ENCODE measurements at places on chromosomes 1 and 21.

DNA sequence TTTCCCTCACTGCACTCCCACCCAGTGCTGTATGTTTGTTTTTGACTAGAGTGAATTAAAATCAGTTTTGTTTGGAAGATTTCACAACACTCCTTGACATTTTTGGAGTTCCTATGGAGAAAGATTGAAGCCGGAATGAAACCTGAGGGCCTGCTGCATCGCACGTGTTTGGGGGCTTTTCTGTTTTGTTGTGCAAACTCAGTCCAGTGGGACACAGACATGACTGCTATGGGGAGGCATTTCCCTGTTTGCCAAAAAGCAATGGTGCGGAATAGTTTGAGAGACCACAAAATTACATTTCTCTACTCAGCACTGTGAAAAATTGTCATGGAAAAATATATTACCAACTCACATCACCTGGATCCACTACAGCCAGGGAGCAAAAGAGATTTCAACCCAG, 43.8 kb upstream of the KCNE2 start:
- no peak for DNase-seq

DNA sequence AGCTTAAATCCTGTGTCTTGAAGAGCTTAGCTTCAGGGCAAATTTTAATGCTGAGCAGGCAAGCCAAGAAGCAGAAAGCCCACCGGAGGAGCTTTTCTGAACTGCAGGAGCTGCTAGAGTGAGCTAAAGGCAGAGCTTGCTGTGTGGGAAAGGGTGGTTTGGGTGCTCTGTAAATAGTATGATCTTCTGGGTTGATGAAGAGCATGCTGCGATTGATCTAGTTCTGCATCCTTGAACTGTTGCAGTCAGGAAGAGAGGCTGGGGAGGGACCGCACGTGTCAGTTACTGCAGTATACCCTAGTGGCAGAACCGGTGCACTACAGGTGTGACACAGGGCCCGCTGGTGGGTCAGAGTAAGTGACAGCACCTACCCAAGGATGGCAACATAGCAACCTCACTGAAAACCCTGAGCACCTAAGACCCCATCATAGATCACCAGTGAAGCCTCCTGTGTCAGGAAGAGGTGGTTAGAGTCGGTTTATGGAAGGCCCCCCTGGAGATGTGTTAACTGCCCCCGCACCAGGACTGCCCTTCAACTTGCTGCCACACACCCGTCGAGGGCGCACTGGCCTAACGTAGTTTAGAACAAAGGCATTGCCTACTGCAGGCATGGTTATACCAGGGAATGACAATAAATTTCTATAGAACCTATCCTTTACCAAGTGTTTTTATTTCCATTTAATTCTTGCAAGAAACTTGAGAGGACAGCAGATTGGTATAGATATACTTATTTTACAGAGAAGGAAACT, 146.0 kb upstream of the KIAA0040 start:
- DNase-seq: no peak

DNA sequence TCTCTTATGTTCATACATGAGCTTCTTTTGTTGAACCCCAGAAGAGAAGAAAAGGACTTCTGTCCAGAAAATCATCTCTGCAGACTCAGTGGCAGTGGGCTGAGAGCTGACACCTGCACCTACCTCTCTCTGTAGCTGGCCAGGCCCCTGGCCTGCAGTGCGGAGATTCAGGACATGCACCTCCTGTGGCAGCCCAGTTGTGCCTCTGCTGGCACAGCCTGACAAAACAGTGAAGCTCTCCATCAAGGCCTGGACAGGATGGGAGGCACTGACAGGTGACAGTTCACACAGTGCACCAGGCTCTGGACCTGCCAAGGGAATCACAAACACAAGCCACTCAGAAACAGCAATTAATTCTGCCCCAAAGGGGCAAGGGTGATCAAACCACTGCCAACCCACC, 88.8 kb downstream of the TGFBR3 start:
- DNase-seq: no peak

- DNase-seq: peak; percentile 62
Observed at GRCh38 chr1:101203820-101204540, 32.8 kb upstream of the S1PR1 start.

DNA sequence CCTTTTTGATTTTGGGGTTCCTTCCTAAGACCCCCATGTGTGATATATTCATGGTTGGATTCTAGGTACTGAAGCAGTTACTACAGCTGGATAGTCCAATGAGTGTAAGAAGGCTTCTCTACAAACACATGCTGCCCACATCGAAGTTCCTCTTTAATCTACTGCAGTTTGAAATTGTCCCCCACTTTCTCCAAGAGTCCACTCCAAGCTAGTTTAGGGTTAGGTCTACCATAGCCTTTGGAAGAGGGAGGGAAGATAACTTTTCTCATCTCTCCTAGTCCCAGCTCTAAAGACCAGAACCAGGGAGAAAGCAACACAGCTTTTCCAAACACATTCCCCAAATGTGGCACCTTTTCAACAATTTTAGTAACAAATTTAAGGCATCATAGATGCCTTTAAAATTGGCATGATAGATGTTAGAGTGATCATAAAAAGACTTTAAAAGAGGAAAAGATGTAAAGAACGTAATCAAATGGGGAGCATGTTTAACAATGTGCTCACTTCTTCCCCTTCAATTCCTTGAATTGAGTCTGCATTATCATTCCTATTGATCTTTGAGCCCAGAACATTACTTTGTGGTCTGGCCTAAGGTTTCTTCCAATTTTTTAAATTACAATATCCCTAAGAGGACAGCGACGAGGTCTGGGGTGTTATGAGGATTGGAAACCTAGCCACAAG, 1.0 kb upstream of the EXO1 start:
- DNase-seq: no peak

GRCh38 chr1:83704350-83704749, 294.6 kb downstream of the TTLL7 start:
- no peak for DNase-seq

- DNase-seq: peak; percentile 62
Observed at GRCh38 chr1:162946701-162947100, 85.7 kb upstream of the CCDC190 start.

DNA sequence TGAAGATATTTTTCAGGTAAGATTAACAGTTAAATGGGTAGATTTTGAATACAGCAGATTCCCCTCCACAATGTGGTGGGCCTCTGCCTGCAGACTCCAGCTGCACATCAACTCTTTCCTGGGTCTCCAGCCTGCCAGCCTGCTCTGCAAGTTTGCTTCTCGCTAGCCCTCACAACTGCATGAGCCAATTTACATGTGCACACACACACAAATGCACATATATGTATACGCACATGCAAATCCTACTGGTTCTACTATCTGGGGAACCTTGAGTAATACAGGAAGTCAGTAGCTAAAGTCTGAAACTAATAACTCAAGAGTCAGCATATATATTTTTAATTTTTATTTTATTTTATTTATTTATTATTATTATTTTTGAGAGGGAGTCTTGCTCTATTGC, 34.8 kb upstream of the QSOX1 start:
- no peak for DNase-seq

- peak; percentile 70 for DNase-seq
Observed at GRCh38 chr21:26842300-26842699, 2.9 kb downstream of the ADAMTS1 start.

DNA sequence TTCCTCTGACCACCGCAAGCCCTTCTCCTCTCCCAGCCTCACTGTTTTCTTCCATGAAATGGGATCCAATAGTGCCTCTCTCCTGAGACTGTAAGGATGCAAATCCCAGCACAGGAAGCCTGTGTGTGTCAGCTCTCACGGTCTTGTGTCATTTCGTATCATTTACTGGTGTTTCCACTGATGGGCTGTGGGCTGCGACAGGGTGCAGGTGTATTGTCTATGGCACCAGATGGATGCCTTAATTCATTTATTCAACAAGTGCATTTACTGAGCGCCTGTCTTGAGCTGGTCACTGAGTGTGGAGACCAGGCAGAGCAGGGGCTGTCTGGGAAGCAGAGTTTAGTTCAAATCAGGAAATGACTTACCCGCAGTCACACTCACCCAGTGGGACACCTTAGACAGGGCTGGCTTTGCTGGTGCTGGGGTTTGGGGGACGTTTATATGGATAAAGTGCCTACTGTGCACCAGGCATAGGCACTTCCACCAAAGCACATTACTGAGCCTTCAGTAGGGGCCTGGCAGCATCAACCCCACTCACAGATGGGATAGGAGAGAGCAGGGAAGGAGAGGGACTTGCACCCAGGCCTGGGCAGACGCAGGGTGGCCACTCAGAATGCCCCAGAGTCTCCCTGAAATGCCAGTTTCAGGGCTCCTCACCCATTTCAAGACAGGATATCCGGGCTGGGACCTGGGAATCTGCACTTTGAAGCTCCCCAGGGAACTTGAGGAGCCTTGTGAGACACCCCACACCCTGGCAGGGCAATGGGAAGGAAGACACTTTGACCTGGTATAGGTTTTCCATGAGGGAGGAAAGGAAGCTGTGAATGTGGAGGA, 398.9 kb downstream of the MATN1 start:
- DNase-seq: no peak

DNA sequence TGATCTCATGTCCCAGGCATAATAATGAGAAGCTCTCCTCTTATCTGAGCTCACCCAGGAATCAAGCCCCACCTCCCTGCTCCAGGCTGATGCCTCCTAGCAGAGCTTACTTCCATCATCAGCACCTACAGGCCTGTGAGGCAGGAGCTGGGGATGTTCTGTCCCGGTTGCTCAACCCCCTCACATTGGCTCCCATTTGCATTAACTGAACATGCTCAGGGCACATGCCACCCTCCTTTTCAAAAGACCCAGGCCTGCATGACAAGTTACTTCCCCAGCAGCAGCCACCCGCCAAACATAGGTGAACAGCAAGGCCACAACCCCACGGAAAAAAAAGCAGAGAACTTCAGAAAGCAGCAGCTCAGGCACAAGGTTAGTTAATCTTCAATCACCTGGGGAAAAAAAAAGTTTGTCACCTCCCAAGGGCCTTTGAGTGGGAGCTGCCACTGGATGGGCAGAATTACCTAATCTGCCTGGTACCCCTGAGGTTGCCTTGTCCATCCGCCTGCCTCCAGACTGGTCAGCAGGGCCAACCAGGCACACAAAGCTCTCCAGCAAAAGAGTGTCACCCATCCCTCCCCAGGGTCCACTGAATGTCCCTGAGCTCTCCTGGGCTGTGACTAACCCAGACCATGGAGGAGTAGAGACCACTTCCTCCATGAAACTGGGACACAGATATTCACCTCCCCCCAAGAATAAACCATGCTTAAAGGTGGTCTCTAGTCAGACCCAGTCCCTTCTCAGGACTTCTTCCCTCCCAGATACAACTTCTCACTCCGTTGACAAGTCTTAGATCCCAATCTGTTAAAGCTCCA, 4.4 kb downstream of the KCNN3 start:
- DNase-seq: no peak

GRCh38 chr21:25838809-25839208, 104.0 kb downstream of the GABPA start:
- no peak for DNase-seq

DNA sequence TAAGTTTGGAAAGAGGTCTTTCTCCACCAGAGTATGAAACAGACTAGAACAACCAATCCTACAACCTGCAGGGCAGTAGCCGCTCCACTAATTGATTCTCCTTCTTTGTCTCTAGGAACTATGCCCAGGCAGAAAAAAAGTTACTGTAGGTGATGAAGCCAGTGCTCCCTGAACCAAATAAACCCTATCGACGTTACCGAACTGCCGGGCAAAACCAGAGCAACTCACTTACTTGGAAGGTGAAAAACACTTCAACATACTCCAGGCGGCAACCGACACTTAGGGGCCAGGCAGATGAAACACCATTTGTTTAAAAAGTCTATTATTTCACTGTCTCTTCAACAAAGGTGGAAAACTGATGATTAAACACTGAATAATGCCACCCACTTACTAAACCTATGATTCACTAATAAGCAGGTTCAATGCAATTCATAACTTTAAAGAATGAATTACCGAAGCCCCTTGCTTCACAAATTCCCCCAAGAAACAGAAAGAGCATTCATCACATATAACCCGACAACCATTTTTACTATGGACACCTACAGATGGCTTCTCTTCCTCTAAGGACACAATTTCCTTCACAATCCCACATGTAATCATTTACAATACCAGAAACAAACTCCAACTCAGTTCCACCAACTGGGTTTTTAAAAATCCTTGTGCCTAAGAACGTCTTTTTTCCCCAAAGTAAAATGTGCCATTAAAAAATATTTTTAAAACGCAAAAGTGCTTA, 1.6 kb downstream of the NRIP1 start:
- peak; percentile 31 for DNase-seq

DNA sequence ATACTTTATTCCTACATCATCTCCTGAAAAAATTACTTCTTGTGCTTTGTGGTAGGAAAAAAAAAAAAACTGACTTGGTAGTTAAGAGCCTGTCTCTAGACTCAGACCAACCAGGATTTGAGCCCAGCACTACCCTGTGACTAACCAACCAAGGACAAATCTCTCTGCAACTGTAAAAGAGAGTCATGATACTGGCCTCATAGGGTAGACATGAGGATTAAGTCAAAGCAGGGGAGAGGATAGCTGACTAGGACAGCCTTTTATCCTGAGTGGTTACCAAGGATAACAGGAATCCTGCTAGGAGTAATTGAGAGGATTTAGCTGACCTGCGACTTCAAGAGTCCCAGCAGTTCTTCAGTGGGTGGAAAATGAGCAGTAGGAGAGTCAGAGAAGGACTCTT, 112.8 kb downstream of the C1orf21 start:
- peak; percentile 90 for DNase-seq

DNA sequence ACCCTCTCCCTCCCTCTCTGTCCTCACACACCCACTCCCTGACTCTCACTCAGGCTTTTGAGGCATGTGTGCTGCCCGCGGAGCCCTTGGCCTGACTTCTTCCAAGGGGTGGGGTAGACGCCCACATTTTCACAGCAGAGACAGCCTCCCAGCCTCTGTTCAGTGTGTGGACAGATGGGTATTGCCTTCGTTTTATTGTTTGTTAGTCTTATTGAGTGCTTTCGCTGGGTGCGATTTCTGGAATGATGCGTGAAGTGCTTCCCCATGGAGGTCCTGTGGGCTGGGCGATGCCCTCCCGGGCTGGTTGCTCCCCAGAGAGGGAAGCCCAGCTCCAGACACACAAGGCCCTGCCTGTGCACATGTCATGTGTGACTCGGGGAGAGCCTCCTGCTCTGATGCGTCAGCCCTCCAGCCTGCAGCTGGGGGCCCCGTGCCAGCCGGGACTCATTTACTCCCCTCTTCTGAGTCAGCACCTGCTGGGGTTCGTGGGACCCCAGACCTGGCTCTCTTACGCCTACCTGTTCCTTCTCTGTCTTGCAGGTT, 14.7 kb downstream of the PDXK start:
- peak; percentile 73 for DNase-seq

DNA sequence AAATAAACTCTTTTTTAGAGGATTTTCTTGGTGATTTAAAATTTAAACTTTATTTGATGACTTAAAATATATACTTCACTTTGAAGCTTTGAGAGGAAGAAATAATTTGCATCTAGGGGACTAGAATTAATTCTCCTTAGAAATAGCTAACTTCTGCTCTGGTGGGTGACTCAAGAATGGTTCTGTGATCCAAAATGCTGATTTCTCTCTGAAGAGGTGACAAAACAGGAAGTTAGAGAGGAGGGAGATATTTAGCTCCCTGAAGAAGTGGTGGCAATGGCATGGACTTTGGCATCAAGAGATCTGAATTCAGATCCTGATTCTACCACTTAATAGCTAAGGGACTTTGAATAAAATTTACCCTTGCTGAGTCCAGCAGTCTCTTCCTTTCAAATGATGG, 125.8 kb upstream of the ATP1B1 start:
- no peak for DNase-seq

GRCh38 chr1:110628323-110629105, 22.4 kb upstream of the KCNA2 start:
- no peak for DNase-seq

- no peak for DNase-seq
Observed at GRCh38 chr1:179973198-179974110, 18.8 kb downstream of the CEP350 start.

Data from amniotic epithelial cell (primary cell).